ENCODE measurements at places on chromosomes 7 and 10.

- no peak for DNase-seq
Measured at GRCh38 chr10:12703813-12704212, 297.7 kb downstream of the CCDC3 start.

DNA sequence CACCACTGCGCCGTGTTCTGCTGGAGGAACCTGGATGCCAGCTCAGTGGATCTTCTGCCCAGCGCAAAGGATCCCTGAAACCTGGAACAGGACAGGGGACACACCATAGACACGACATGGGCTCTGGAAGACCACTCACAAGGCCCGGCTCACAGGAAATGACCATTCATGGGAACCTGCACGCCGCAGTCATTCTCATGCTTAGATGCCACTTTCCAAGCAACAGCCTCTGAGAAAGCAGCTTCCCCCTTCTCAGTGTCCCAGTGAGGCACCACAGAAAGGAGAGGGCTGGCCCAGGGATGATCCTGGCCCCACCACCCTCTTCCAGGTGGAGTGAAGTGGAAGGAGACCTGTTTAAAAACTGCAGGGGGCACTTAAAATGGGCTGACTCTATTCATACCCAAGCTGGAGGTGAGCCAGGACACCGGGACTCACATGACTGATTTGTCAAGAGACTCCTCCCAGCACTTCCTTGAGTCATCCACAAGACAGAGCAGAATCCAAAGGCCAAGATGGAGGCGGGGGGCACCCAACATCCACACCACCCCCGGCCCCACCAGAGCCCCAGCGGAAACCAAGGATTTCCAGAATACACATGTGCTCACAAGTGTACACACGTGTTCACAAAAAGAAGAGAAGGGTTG, 11.2 kb downstream of the CTBP2 start:
- DNase-seq: peak; percentile 65

- DNase-seq: no peak
Measured at GRCh38 chr10:118963341-118963740, 66.2 kb upstream of the NANOS1 start.

DNA sequence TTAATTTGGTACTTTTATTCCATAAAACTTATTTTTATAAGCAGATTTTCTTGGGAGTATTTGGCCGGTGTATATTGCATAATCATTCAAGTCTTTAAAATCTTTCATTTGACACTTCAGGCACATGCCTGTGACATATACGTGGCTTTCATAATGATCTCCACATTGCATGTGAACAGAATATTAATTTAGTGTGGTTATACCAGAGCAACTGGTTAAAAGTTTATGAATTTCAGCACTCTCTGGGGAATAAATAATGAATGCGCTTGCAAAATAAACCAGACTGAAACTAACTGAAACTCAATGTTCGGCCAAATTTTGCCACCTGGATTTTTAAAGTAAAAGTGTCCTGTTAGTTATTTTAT, 242.3 kb downstream of the GLI3 start:
- DNase-seq: no peak

DNA sequence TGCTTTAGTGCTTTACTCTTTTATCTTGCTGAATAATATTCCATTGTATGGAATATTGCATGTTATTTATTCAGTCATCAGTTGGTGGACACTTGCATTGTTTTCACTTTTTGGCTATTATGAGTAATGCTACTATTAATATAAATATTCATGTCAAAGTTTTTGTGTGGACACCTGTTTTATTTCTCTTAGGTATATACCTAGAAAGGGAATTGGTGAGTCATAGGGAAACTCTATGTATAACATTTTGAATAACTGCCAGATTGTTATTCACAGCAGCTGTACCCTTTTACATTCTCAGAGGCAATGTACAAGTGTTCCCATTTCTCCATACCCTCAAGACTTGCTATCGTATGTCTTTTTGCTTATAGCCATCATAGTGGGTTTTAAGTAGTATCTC, 268.7 kb downstream of the SEMA3A start:
- DNase-seq: no peak

- no peak for DNase-seq
Measured at GRCh38 chr10:110361800-110362456, 57.2 kb upstream of the SMNDC1 start.

DNA sequence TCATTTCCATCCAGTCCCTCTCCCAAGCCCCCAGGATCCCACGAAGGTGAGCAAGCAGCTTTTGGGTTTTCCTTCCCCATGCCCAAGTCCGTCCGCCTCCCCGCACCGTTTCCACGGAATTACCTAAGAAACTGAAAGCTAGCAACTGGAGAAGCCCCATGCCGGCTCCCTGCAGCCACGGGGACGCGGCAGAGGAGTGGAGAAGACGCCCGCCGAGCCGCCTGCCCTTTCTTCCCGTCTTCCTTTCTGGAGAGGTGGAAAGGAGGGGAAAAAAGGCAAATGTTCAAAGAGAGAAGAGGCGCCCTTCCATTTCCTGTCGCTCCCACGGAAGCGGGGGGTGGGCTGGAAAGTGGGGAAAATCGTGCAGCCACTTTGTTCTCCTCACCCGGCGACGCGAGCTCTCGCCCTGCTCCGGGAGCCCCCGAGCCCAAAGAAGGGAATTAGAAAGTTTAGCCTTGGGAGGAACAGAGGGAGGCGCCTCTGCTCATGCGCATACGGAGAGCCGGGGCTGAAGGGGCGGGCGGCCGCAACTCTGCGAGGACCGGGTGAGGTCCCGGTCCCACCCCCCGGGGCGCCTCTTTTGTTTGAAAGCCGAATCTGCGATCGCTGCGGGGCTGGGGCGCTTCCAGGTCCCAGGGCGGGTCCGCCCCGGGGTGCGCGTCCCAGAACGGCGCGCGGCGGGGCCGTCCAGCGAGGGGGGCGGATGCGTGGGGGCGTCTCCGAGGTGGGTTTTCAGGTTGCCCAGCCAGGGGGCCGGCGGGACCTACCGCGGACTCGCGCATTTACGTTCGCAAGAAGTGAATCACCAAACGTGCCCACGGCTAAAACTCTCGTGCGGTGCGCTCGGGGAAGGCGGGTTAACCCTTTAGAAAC, at the start of gene LAMB1:
Gene LAMB1 (minus strand): TSS at position 436 of the 873 bp plus-strand sequence. CDS start 276 bp downstream, at position 160.
- DNase-seq: no peak

DNA sequence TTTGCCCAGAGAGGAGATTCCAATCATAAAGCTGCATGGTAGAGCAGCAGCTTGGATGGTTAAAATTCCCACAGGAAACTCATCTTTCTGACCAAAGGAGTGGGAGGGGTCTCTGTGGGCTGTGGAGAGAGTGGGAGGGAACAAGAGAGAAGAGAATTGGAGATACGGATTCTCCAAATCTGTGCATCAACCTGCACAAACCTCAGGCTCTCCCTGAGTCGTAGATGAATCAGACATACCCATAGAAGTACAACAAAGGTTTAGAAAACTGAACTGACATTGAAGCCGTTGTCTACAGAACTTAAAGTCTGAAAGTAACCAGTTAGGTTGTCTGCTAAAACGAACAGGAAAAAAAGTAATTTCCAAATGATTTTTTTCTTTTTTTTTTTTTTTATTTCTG, 41.9 kb downstream of the CYCS start:
- no peak for DNase-seq

DNA sequence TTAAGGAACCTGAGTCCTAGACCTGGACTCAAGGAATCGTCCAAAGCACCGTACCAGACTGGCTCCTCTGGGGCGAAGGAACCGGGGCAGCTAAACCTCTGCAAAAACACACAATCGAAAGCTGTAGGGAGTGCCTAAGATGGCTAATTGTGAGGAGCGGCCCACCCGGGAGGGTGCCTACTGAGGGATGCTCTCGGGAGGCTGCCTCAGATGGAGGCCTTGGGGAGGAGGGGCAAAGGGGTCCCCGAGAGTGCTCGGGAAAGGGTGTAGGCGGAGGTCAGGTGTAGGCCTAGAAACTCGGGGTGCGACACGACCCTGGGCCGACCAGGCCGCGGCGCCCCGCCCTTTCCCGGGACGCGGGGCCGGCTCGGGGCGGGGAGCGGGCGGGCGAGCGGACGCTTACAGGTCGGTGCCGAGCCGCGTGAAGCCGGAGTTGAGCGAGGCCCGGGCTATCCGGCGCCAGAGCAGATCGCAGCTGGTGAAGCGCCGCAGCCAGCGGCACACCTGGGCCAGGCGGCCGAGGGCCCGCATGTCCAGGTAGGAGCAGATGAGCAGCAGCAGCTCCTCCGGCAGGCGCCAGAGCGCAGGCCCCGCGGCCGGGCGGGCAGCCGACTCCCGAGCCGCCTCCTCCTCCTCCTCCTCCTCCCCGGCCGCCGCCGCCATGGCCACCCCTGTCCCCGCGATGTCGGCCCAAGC, 844 bp downstream of the FBXW4 start:
- DNase-seq: no peak

GRCh38 chr7:151007469-151007898, 16.7 kb downstream of the NOS3 start:
- DNase-seq: no peak

GRCh38 chr10:51109801-51110533, 35.7 kb downstream of the PRKG1 start:
- DNase-seq: no peak

All from epithelial cell of prostate (primary cell).